Bronchus fibroblast of lung (primary cell): ENCODE measurements at places on chromosomes 16 and 17. TPM values are rescaled to one million over a fixed set of nuclear protein-coding genes. Genes with fewer than 3 reads are reported as not detected.

Gene CCL16
- total RNA-seq, result not detected in 2 replicates

Gene SLC5A11
- total RNA-seq, result not detected in 2 replicates

Gene FBXO39
- under 0.01 and 0.34 TPM in 2 replicates for total RNA-seq

Gene SYNGR3
- total RNA-seq, result 4.2 and 8.4 TPM in 2 replicates

Gene AIPL1
- total RNA-seq, result not detected in 2 replicates

Gene SPNS2
- total RNA-seq, result 0.15 TPM in 1 of 2 replicates, not detected in the other

Gene TADA2A
- 11.8 and 19.0 TPM in 2 replicates for total RNA-seq

Gene KRTAP1-5
- total RNA-seq, result 0.50 and 0.59 TPM in 2 replicates

Gene STXBP4
- 17.8 and 24.5 TPM in 2 replicates for total RNA-seq

Gene DUS2
- total RNA-seq, result 19.5 and 22.0 TPM in 2 replicates

Gene SLC12A3
- total RNA-seq, result not detected in 2 replicates

Gene STH
- not detected in 2 replicates for total RNA-seq

Gene CBX8
- 4.3 and 4.5 TPM in 2 replicates for total RNA-seq

Gene RNF135
- total RNA-seq, result 15.1 and 15.9 TPM in 2 replicates

Gene NOB1
- 36.1 and 43.0 TPM in 2 replicates for total RNA-seq

Gene GNAO1
- under 0.01 and 0.17 TPM in 2 replicates for total RNA-seq

Gene PNMT
- not detected in 2 replicates for total RNA-seq

Gene ABCC12
- total RNA-seq, result 0.17 TPM in 1 of 2 replicates, not detected in the other

Gene CYB5B
- 80.5 and 80.6 TPM in 2 replicates for total RNA-seq

Gene CES5A
- total RNA-seq, result not detected in 2 replicates

Gene ABCC3
- 5.5 and 5.6 TPM in 2 replicates for total RNA-seq

Gene PRM1
- not detected in 2 replicates for total RNA-seq

Gene HEXD
- 8.8 and 9.9 TPM in 2 replicates for total RNA-seq

Gene C16orf96
- under 0.01 and 0.17 TPM in 2 replicates for total RNA-seq

Gene TP53
- total RNA-seq, result 57.2 and 61.9 TPM in 2 replicates

Gene CA7
- total RNA-seq, result not detected in 2 replicates

Gene CCDC144A
- 0.45 and 0.84 TPM in 2 replicates for total RNA-seq

Gene PAM16
- total RNA-seq, result 60.5 and 73.1 TPM in 2 replicates

Gene CCDC154
- under 0.01 TPM in 1 of 2 replicates, not detected in the other for total RNA-seq

Gene SULT1A4
- 2.2 and 2.4 TPM in 2 replicates for total RNA-seq

Gene NOXO1
- total RNA-seq, result not detected in 2 replicates

Gene WFDC1
- total RNA-seq, result 0.59 TPM in 1 of 2 replicates, not detected in the other

Gene LRRC45
- 21.6 and 26.6 TPM in 2 replicates for total RNA-seq

Gene TPSD1
- not detected in 2 replicates for total RNA-seq

Gene NOTUM
- not detected in 2 replicates for total RNA-seq

Gene TNFRSF13B
- total RNA-seq, result not detected in 2 replicates

Gene ZNF624
- 1.8 and 3.2 TPM in 2 replicates for total RNA-seq

Gene TLCD2
- total RNA-seq, result 1.0 TPM in 2 replicates

Gene LRRC37A
- total RNA-seq, result 0.67 and 0.74 TPM in 2 replicates

Gene TIMP2
- total RNA-seq, result 109 and 111 TPM in 2 replicates

Gene SDR42E2
- not detected in 2 replicates for total RNA-seq

Gene NOD2
- total RNA-seq, result not detected in 2 replicates

Gene GRAP
- total RNA-seq, result under 0.01 TPM in 1 of 2 replicates, not detected in the other

Gene ATP1B2
- total RNA-seq, result not detected in 2 replicates

Gene KRT36
- total RNA-seq, result not detected in 2 replicates

Gene TMIGD1
- total RNA-seq, result not detected in 2 replicates

Gene GSE1
- total RNA-seq, result 13.3 and 13.8 TPM in 2 replicates

Gene PRSS27
- total RNA-seq, result 0.50 and 0.74 TPM in 2 replicates

Gene PSMD3
- total RNA-seq, result 149 TPM in 2 replicates

Gene CSH2
- not detected in 2 replicates for total RNA-seq

Gene C16orf86
- total RNA-seq, result 3.5 and 4.9 TPM in 2 replicates

Gene KRTAP4-4
- total RNA-seq, result not detected in 2 replicates

Gene SLC16A11
- 0.15 TPM in 1 of 2 replicates, not detected in the other for total RNA-seq

Gene CANT1
- total RNA-seq, result 47.6 and 66.4 TPM in 2 replicates

Gene CHP2
- total RNA-seq, result not detected in 2 replicates
